Non-pigmented ciliary epithelial cell (primary cell): ENCODE measurements at places on chromosomes 12 and 14.
A peak's percentile ranks its signal among the peaks of the same experiment; 100 is the strongest.

GRCh38 chr12:11007608-11008007 is 9.5 kb upstream of the TAS2R20 start:
- DNase-seq = no peak

GRCh38 chr12:75623631-75624154 is 112.3 kb upstream of the KRR1 start:
- no peak for DNase-seq

- DNase-seq = no peak
These were observed 4.1 kb downstream of the NFYB start for GRCh38 chr12:104133866-104134265.

GRCh38 chr14:85907536-85907935 is 377.6 kb downstream of the FLRT2 start:
- DNase-seq = no peak

GRCh38 chr14:64119500-64119899 is 174.7 kb downstream of the ESR2 start:
- no peak for DNase-seq

DNA sequence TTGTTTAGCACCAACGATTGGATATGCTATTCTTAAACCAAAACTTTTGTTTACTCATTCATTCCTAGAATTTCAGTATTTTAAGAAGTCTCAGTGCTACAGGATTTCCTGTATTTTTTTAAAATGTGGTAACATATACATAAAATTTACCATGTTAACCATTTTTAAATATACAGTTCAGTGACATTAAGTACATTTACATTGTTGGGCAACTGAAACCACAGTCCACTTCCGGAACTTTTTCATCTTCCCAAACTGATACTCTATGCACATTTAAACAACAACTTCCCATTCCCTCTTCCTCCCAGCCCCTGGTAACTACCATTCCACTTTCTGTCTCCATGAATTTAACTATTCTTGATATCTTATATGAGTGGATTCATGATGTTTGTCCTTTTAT is 30.3 kb downstream of the PDE3A start:
- no peak for DNase-seq

DNA sequence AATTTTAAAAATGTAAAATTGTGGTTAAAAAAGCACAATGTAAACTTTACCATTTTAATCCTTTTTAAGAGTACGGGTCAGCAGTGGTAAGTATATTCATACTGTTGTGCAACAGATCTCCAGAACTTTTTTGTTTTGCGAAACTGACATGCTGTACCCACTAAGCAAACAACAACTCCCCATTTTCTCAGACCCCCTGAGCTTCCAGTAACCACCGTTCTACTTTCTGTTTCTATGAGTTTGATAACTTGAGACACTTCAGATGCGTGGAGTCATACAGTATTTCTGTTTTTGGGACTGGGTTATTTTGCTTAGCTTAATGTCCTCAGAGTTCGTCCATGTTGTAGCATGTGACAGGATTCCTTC is 38.0 kb downstream of the CHST11 start:
- peak; percentile 30 for DNase-seq

DNA sequence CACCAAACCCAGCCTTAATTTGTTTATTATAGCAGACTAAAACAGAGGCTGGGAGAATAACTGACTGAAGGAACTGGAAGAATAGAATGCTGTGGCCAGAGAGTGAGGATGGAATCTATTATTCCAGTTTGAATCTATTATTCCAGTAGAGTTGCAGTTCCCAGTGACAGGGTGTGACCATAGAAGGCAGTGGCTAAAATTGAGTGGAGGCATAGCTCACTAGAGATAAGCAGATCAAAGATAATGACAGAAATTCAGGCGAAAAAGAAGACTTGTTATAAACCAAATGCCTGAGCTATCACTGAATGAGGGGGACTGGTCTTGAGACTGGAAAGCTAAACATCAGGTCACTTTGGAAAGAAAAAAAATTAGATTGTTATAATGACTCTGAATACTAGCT is 26.0 kb upstream of the SNX6 start:
- DNase-seq = no peak

GRCh38 chr14:79734151-79734550 is 477.2 kb downstream of the DIO2 start:
- no peak for DNase-seq

DNA sequence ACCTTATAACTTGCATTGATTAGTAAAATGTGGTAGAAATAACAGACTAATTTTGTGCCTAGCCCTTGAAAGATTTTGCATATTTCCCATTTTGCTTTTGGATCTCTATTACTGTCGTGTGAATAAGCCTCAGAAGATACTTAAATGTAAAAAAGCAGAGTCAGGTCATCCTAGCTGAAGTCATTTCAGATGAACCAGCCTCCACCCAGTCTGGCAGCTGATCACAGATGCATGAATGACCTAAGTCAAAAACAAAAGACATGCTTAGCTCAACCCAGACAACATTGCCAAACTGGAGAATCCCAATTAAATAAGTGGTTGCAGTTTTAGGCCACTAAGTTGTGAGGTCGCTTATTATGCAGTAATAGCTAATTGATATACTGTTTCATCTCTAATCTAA is 349.9 kb downstream of the C12orf50 start:
- no peak for DNase-seq

- DNase-seq = no peak
These were observed 63.1 kb downstream of the DRAM1 start for GRCh38 chr12:101940400-101940950.

DNA sequence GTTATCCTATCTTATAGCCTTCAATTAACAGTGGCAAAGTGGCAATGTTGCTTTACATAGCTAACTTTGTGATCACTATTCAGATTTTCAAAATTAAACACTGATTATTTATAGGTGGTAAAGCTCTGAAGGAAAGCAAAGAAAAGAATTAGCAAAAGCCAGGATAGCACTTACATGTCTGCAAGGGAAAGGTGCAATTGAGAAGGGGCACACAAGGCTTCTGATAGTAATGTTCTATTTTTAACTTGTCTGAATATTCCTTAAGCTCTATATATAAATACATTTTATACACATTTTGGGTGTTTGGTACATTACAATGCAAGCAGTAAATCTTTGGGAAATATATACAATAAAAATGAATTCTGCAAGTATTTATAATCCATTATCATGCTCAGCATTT is 10.9 kb downstream of the NAP1L1 start:
- DNase-seq = no peak

DNA sequence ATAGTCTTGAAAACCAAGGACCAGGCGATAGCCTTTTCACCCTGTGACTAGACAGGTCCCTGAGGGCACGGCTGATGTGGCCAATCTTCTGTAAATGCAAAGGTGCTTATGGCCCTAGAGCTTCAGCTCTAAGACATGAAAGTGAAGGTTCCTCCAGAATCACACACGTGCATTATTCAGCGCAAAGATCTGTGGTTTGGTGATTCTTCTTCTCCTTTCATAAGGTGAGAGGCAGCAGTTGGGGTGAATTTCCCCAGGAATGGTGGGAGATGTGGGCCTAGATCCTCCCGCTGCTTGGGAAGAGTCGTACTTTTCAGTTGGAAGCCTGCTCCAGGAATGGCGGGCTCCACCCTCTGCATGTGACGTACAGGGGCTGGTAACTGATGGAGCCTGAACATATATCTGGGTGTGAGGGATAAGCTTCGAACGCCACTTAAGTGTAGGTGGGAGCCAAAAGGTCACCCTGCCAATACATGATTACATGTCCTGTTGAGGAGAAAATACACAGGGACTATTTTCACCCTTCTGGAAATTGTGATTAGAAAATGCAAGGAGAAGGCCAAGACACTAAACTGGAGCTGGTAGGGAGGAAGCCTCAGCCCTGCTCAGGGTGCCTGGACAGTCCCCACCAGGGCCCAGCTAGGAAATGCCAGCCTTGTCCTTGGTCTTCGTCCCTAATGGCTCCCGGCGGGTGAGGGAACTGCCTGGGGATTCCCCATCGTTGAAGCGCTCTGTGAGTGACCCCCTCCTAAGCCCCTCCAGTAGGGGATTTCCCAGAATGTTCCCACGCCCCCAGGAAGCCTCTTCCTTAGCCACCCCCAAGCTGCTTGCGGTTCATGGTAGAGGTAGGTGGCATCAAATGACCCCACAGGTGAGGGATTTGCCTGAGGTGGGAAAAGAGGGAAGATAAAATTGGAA is 17.6 kb downstream of the BATF start:
- no peak for DNase-seq

GRCh38 chr12:70719672-70720420 is 82.6 kb upstream of the PTPRB start:
- peak; percentile 8 for DNase-seq

- DNase-seq = no peak
These were observed 46.3 kb downstream of the PTCSC3 start for GRCh38 chr14:36130186-36130585.

- DNase-seq = no peak
These were observed 561.6 kb downstream of the RERGL start for GRCh38 chr12:17528394-17528793.

DNA sequence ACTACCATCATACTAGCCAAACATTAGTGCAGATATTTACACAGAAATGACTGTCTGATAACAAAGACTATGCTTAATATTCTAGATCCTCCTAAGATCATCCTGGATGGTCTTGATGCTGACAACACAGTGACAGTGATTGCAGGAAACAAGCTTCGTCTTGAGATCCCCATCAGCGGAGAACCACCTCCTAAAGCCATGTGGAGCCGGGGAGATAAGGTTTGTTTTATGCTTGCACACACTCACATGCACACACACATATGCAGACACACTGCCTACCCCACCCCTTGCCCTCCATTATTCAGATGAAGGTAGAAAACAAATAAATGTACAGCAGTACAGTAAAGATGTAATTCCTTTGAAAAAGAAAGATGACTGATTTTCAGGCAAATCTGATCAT is 44.4 kb upstream of the CHPT1 start:
- no peak for DNase-seq

DNA sequence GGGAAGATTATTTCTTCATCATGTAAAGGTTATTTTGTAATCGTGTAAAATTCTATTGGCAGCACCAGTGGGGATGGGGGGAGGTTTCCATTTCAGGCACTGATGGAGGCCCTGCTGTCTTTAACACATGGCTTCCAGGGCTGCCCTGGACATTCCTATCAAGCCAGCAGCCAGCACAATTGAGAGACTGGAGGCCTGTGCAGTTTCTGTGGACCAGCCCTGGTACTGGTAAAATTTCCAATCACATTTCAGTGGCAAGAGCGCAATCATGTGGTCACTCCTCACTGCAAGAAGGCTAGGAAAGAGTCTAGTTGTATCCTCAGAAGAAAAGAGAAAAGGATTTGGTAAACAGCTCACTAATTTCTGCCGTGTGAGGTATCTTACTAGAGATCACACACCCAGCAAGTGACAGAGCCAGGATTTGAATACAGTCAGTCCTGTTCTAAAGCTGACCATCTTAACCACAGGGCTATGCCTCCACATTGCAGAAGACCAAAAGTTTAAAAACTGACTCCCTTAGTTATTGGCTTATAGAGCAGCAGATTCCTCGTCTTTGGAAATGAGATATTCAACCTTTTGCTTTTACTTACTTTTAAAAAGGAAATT is 179.4 kb upstream of the ARHGAP5 start:
- no peak for DNase-seq

DNA sequence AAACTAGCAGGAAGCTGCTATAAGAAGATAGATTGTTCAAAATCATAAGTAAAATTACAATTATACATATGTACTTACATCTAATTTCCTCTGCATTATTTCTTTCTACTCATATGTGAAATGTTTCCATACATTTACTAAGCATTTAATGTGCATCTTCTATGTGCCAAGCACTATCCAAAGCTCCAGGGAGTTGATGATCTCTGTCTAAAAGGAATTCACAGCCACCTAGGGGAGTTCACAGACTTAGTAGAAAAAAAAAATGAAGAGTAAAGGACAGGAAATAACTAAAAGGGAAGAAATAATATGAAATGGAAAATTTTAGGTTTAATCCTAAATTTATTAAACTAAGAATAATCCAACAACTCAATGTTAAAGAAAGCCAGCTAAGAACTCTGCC is 91.7 kb downstream of the EFCAB11 start:
- no peak for DNase-seq

DNA sequence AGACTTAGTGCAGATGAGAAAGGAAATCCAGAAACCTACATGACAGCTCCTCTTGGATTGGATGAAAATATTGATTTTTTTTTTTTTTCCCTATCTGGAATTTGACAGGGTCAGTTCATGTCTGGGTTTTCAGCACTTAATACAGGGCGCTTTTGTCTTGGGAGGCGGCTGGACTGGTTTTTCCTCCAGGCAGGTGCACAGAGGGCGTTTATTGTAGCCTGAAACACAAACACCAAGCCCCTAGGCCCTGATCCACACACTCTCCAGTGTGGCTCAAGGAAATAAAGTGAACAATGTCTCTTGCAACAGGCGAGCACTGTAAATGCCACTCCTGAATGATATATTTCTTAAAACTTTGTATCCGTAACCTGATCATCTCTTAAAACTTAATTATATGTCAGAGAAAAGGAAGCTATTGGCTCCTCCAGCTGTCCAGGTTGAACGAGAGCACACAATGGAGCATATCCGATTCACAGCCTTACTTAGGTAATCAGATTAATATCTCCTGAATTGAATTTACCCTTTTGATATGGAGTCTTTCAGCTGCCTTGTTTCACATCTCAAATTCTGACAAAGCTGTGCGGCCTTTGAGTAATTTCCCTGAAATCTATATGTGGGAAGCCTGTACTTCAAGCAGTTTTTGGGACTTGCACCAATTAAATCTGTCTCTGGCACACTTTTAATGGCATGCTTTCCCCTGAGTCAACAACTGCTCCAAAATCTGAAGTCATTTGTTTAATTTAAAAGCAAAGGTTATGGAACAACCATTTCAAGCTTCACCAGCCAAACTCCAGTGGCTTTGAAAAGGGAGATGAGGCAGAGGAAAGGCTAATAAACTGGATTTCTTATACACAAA is 485.7 kb downstream of the ZFP36L1 start:
- no peak for DNase-seq

GRCh38 chr12:105524961-105525360 is 194.5 kb downstream of the C12orf75 start:
- no peak for DNase-seq

- DNase-seq = peak; percentile 28
These were observed 16.7 kb upstream of the FAIM2 start for GRCh38 chr12:49920241-49920914.

- DNase-seq = no peak
These were observed 486.5 kb downstream of the ZFP36L1 start for GRCh38 chr14:68306265-68306933.

GRCh38 chr14:80426683-80427082 is 215.4 kb upstream of the DIO2 start:
- DNase-seq = peak; percentile 31

DNA sequence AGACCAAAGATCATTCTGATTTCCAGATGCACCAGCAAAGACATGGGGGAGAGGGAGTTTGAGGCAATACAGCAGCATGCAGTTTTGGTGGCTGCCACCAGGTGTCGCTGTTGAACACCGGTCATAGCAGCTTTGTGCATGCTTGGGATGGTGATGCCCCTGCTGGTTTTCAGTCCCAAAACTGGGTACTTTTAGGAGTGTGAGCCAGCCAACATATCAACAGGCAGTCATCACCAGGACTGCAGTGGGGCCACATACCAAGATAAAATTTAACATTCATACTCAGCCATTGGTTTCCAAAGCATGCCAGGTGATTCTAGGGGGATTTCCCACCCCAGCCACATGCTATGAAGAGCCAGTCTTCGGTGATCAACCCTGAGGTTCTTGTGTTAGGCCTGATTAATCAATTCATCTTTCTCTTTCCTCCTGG is 64.2 kb downstream of the PHETA1 start:
- no peak for DNase-seq

GRCh38 chr12:38515912-38516311 is 199.3 kb downstream of the ALG10B start:
- no peak for DNase-seq
